AG20443 (cell line): ENCODE measurements at places on chromosomes 7 and 10.

GRCh38 chr7:135879233-135879632, 97.9 kb downstream of the MTPN start:
- DNase-seq = peak; percentile 21

DNA sequence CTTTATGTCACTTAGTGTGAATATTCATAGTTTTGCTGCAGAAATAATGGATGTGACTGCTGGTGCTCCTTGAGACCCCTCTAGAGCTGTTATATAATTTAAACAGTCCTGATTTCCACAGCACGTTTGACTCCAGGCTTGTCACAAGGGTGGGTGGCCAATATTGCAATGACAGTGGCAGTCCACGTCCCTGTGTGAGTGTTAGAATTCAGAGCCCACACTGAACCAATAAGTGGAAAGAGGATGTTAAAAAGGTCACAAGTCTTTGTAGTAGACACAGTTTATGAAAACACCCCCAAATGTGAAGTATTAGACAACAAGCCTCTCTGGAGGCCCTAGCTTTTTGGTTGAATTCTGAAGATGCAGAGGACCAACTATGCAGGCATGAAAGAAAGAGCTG, 2.0 kb downstream of the PPP1R17 start:
- DNase-seq = no peak

DNA sequence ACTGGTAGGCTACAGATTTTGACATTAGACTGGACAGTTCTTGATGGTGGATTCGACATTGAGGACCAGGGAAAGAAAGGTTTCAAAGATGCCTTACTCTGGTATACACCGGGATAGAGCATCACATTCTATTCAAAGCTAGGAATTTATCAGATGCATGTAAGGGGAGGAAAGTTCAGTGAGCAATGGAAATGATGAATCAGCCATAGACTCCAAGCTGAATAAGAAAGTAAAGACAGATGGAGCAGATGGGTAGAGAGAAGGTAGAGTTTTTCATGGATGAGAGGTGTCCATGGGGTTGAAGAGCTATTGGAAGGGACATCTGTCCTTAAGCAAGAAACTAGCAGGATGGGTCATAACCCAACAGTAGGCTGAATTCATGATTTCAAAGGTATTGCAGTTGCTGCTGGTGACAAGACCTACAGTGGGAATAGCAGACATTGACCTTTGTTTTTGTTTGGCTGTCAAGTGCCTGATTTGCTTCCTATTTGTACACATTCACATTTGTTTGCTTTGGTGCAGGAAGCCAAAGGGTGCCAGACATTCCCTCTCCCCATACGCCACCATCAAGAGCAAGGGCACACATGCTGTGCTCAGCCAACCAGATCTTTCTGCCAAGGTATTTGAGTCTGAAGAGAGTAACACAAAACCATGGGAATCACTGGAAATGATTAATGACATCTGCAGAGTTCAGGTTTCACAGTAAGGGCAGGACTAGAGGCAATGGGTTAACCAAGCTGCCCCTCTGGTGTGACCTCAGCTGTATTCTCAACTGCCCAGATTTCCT, 8.6 kb upstream of the CACUL1 start:
- DNase-seq = no peak

GRCh38 chr7:33072471-33072870, 9.9 kb upstream of the NT5C3A start:
- peak; percentile 73 for DNase-seq

DNA sequence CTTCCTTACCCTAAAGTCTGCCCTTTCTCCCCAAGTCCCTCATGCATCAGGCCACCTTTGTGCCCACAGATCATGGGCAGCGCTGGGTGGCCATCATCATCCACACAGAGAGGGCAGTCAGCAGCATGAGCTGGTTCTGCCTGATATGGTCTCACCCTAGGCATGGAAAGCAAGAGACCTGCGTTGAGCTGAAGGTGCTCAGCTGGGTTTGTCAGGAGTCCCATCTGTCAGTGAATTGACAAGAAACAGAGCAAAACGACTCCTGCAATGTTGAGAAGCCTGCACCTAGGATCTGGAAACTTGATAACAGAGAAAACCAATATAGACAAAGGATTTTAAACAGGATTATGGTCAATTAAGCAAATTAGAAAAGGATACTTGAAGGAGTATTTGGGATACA, 242.7 kb upstream of the PRSS1 start:
- DNase-seq = no peak

DNA sequence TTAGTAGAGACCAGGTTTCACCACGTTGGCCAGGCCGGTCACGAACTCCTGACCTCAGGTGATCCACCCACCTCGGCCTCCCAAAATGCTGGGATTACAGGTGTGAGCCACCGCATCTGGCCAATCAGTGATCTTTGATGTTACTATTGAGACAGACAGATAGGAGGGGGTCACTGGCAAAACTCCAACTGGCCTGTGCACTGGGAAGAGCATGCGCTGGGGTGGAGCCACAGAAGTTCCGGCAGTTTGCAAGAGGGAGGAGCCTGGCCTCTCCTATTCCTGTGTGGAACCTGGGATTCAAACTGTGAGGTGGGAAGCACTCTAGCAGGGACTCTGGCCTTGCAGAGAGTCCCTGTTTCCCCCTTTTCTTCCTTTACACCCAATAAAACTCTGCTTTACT, 60.7 kb downstream of the NEBL start:
- no peak for DNase-seq

- no peak for DNase-seq
These were observed 61.1 kb upstream of the PCGF5 start for GRCh38 chr10:91159254-91159783.

DNA sequence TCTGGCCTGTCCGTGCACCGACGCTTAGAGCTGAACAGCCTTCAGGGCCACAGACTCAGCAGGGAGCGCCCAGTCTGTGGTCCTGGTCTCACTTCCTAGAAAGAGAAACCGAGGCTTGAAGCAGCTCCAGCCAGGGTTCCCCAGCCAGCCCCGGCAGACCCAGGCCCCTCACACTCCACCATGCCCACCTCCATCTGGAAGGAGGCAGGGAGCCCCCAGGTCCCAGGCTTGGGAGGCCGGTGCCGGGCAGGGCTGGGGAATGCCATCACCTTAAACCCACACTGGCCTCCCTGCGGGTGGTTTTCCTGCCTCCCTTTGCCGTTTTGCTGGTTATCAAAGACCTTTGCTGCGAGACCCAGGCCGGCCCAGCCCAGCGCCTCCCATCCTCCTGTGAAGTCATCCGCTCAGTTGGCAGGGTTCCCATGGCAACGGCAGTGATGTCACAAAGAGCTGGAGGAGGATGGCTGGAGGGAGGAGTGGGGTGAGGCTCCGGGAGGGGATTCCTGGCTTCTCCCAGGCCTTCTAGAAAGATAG, 24.0 kb downstream of the ELFN1 start:
- DNase-seq = no peak

- no peak for DNase-seq
These were observed 4.4 kb upstream of the PPP2R2D start for GRCh38 chr10:131896403-131896802.

DNA sequence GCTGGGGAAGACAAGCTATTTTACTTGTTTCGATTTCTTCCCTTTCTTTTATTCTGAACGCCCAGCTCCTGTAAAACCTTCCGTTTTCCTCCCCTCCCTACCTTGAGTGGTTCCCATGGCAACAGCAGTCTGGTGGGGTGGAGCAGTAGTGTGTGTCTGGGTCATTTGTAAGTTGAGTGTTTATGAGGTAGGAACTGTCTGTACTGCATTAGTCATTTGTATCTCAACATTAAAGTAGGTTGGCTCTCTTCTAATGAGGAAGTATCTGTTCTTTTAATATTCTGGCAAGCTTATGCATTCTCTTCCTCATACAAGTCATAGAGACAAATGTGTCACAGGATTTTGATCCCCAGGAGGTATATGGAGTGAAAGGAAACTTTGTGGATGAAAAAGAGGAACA, 85.3 kb upstream of the CCDC6 start:
- peak; percentile 18 for DNase-seq

DNA sequence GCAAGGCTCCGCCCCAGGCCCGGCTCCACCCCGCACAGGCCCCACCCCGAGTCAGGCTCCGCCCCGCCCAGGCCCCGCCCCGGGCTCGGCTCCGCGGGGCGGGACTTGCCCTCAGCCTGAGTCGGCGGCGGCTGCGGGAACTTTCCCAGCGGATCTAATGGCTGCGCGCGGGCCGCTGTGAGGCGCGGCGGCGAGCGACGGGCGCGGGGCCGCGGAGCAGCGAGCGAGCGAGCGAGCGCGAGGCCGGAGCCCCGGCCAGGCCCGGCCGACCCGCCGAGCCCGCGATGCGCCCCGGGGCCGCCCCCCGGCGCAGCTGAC, at the start of gene INPP5A:
INPP5A (plus strand) TSS at position 104 of the 318 bp plus-strand sequence. CDS start 310 bp downstream, outside the sequence.
- no peak for DNase-seq

DNA sequence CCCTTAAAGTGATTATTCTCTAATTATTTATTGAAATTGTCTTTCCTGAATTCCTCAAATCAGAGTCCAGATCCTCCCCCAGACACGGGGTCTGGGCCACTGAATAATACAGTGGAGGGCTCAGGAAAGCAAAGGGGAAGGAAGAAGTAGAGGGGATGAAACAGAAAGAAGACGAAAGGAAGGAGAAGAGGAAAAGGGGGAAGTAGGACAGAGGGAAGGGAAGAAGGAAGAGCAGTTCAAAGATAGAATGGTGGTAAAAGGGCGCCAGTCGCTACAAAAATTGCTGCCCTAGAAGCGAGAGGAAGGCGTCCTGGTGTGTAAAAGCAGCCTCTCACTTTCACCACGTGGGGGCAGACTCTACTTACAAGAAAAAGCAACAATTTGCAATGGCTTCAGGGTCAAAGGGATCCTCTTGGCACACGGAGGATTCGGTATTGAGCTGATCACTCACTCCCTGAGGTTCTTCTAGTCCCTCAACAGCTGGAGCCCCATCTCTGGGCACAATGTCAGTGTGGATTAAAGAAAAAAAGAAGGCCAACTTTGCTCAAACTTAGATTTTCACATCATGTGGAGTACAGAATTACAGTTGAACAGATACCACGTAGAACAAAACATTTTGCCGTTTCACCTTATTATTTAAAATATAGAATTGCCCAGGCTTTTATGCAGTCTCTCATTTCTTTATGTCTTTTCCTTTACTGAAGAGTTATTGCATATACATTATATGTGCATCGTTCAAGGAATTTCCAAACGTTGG, 31.4 kb upstream of the NPVF start:
- DNase-seq = peak; percentile 75

DNA sequence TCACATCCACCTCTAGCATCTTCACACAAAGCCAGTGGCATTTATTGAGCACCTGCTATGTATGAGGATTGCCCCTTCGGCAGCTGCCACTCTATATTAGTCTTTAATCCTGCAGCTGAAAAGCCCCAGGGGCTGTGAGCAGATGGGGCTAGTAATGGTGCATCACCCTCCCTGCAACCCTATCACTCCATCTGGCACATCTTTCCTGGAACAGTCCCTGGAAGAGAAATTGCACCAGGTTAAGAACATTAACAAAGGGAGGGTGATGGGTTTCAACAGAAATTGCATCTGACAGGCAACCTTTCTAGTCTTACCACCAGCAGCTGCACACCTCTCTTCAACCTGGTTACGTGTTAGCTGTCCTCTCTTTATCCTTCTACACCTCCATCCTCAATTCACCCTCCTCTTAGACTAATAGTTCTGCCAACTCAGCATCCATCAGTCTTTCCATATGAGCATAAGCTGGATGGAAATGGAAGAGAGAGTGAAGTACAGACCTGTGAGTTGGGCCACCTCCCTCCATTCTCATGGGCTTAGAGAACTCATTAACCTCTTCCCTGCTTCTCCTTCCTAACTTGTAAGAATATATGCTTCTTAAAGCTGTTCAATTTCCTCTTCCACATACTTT, 168.6 kb upstream of the NEBL start:
- DNase-seq = no peak

DNA sequence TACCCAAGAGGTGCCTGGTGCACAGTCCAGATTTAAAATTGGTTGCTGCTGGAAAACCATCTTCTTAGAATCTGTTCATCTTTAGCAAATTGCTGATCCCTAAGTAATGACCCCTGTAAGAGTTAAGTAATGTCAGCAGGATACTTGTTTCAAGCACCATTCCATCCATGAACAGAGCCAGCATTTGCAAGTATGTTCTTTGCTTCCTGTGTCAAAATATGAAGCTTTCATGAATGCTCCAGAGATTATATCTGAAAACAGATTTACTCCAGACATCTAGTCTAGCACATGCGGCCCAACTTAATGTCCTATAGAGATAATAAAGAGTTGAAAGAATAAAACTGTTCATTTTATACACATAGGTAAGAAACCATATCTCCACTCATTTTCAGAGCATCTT, 98.7 kb upstream of the ZNF438 start:
- DNase-seq = no peak

- DNase-seq = no peak
These were observed 1173.6 kb upstream of the SORCS1 start for GRCh38 chr10:108338146-108338545.

DNA sequence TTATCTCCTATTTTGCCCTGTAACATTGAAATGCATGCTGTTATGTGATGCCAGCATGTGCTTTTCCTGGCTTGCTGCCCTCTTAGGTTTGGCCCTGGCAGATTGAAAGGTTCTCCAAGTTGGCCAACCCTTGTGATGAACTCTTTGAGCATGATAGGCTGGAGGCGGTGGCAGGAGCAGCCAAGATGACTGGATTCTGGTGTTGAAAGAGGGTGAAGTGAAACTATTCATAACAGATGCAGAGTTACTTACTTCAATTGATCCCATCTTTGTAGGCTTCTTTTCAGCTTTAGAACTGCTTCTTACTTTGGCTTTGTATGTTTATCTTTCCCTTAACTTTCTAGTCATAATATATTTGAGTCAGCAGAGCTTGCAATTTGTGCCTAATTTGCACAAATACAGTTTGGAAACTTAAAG, 57.6 kb downstream of the BICC1 start:
- peak; percentile 43 for DNase-seq

DNA sequence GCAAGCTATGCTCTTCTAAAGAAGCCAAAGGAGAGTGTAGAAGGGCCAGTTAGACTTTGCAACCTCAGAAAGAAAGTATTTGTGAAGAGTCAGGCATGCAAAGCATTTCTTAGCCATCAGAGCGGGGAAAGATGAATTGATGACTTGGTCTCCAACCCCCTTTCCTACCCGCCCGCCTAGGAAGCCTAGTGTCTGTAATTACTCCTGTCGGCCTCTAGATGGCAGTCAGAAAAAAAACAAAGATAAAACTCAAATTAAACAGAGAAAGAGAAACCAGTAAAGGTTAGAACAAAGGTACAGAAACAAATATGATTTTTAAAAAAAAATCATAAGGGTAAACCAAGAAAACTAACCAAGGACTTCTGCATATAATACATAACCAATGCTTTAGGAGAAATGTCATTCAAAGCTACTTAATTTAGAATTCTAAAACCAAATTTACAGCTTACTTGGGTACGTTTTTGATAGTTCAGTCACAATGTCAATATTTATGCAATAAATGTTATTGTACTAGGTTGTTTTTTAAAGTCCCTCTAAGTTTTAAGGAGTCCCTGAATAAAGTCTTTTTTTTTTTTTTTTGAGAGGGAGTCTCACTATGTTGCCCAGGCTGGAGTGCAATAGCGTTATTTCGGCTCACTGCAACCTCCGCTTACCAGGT, 97.6 kb downstream of the LYZL1 start:
- peak; percentile 47 for DNase-seq

DNA sequence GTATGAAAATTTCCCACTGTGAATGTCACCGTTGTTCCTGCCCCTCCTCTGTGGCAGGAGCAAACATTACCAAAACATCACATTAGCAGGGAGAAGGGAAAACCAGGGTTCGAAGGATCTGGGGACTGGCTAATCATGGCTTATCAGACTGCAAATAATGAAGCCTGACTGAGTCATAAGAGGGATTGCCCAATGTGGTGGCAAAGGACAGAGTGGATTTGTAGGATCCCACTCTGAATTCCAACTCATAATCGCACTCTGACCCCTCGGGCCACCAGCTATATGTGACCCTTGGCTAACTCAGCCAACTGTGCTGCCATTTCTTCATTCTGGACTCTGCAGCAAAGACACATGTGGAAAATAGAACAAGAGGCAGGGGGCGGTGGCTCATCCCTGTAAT, 347.3 kb upstream of the AUTS2 start:
- no peak for DNase-seq
